ENCODE measurements at places on chromosomes 7 and 10.
A peak's percentile ranks its signal among the peaks of the same experiment; 100 is the strongest.

GRCh38 chr7:74474271-74474865 is 20.7 kb downstream of the GTF2IRD1 start:
- no peak for DNase-seq

GRCh38 chr7:31919678-31920369 is 150.4 kb downstream of the PDE1C start:
- DNase-seq = no peak

DNA sequence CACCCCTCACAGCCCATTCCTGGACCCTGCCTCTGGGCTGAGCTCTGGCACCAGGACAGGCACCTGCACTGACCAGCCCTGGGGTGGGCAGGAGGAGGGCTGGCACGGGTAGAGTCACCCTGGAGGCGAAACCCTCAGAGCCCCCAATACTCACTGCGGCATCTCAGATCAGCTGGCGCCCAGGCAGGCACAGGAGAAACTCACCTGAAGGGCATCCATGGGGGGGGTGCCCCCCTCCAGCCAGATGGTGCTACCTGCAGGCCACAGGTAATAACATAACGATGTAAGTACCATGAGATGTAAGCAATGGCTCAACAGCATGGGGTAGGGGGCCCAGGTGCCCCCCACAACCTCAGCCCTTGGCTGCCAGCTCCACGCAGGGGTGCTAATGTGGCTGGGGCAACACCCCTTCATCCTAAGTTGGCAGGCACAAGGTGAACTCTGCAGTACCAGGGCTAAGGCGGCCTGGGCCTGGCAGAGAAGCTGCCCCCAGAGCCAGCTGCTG is 12.1 kb upstream of the PYROXD2 start:
- DNase-seq = no peak

DNA sequence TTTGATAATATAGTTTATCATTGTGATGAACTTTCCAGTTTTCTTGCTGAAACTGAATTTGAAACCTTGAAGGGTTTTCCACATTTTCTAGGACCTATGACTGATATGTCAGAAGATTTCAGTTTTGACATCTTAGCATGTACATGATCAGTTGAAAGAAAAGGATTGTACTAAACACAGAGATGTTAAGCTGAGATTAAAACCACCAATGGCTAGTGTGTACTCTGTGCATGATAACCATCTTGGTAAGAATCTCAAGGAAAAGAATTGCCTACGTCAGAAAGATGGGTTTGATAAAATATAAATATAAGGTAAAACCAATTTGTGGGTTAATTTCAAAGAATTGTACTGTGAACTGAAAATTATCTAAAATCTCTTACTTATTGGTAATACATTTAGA is 776.4 kb downstream of the GATA3 start:
- DNase-seq = no peak

- no peak for DNase-seq
Measured at GRCh38 chr7:131764143-131764775, 207.8 kb upstream of the PODXL start.

DNA sequence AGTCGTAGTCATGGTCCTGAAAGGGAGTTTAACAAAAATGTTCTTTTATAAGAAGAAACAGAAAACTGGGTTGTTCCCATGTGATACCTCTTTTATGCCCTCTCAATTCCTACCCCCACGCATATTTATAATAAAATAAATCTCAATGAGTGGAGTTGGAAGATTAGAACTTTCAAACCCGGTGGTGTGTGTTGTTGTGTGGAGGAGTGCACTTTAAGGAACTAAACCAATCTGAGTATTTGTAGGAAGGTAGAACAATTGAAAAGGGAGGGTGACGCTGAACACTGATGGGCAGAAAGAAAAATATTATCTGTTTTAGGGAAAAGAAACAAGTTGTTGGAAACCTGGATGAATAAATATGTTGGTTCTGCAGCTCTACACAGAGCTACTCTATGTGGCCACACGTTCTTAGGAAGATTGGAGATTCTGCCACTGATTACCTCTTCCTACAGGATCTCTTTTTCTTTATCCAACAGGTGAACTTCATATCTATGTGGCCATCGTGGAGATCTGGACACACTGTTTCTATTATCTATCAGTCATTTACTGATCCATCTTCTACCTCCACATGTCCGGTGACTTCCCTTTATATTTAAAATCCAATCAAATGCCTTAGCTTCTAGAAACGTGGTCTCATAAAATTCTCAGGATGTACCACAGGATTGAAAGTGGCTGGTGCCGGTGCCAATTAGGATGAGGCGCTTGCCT is 13.1 kb upstream of the GATA3 start:
- no peak for DNase-seq

GRCh38 chr7:25117226-25118047 is 7.6 kb downstream of the CYCS start:
- no peak for DNase-seq

GRCh38 chr10:35872671-35873070 is 230.6 kb upstream of the FZD8 start:
- no peak for DNase-seq

GRCh38 chr7:141884539-141885225 is 31.5 kb upstream of the OR9A4 start:
- DNase-seq = no peak

- DNase-seq = peak; percentile 85
Measured at GRCh38 chr7:135098391-135098790, 49.5 kb upstream of the TMEM140 start.

DNA sequence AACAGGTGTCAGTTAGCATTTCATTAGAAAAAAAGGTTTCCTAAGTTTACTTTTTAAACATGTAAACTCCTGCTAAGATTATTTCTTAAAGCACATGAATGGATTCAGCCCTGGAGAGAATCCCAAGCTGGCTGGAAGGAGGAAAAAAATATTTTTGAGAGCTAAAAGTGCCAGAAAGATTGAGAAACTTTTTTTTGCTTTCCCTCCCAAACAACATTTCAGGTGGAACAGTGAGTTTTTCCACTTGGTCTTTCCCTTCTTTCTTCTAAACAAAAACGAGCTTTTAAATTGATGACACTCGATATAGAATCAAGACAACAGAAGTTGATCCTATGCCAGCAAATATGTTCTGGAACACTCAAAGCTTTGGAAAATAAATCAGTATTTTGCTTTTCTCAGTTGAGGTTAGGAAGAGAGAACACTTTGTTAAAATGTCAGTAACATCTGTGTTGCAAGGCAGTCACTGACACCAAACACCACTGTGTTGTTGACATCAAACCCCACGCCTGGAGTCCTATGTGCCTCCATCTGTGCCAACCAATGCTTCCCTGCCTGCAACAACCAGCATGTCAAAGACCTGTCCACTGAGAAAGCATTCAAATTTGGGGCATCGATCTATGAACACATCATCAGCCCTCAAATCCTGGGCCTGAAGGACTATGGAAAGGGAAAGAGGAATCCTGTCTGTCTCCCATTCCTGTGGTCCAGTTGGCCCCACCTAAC is 22.9 kb upstream of the INSIG1 start:
- no peak for DNase-seq

DNA sequence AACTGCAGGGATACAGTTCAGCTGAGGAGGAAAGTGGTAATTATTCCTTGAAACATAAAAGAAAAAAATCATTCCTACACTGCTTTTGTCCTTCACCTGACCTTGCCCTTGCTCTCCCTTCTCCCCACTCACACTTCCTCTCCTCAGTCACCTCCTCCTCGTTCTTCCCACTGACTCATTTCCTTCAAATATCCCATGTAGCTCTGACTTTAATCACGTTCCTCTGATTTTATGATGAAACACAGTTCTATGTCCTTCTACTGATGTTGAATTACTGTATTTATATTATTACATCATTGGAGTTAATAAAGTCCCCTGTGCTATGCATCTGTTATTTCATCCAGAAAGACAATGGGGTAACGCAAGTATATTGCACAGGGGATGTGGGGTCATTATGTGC is 575.6 kb downstream of the POM121L12 start:
- no peak for DNase-seq

DNA sequence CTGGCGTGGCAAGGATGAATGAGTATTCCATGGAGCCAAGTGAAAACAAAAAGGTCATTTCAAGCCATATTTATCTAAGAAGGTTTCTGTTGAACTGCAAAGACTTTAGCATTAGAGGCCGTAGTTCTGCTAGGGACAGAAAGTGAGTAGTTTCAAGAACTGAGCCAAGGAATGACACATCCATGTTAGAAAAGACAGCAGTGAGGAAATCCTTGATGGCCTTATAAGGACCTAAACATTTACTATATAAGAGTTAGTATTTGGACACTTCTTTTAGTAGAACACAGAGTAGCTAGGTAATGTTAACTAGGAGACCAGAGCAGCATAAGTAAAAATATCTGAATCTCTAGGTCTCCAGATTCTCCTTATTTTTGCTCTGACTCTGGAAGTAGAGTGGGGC is 329.8 kb upstream of the SEMA3D start:
- no peak for DNase-seq

- DNase-seq = no peak
Measured at GRCh38 chr7:149254181-149254858, 7.7 kb upstream of the ZNF783 start.

DNA sequence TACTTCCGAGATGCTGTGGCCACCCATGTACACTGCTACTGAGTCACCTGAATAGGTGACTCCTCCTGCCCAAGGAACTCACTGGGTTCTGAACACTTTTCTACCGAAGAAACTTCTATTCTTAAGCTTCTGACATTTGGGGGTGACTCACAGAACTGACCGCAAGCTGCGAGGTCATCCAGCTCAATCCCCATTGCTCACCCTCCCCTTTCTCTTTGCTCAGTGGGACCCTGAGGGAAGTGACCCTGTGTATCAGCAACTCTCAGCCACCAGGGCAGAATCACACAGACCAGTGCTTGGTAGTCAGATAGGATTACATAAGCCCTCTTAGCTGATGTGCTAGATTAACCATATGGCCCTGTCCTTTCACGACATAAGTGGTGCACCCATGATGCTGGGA is 46.3 kb downstream of the INSYN2A start:
- peak; percentile 57 for DNase-seq

- DNase-seq = no peak
Measured at GRCh38 chr7:158491094-158491493, 96.5 kb downstream of the PTPRN2 start.

- DNase-seq = no peak
Measured at GRCh38 chr10:19970256-19970655, 154.0 kb downstream of the PLXDC2 start.

- no peak for DNase-seq
Measured at GRCh38 chr7:125173571-125173970, 243.9 kb upstream of the POT1 start.

GRCh38 chr7:127718340-127718679 is 66.3 kb downstream of the SND1 start:
- no peak for DNase-seq

- DNase-seq = no peak
Measured at GRCh38 chr10:102003541-102003940, 52.4 kb downstream of the ARMH3 start.

DNA sequence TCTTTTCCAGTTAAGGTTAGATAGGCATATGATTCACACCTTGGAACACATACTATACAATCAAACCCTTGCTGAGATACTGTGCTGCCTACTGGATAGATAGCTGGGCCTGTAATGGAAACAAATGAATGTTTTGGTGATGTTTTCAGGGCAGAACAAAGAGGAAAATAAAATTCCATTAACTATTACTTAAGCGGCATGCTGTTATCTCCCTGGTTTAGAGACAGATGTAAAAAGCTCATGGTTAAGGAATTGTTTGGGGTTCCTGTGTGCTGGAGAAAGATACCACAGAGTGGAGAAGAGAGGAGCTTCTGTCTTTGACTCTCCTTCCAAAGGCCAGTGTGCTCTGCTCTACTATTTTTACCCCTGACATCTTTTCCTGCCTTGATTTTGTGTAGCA is 341.1 kb downstream of the PLXDC2 start:
- DNase-seq = peak; percentile 15

DNA sequence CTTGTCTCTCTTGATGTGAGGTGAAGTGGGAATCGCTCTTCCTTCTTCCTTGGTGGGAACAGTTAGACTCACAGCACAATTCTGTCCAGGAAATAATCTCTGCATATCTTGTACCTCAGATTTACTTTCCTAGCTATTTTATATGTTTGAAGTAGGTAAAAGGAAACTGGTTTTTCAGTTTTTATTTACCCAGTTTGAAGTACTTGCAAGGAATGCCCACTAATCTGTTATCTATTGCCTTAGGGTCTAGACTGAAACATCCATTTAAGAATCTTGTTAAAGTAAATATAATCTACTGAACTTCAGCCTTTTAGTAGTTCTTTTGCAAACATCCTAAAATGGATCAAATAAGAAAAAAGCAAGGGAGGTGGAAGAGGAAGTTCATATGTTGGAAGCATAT is 229.8 kb downstream of the KCND2 start:
- no peak for DNase-seq

DNA sequence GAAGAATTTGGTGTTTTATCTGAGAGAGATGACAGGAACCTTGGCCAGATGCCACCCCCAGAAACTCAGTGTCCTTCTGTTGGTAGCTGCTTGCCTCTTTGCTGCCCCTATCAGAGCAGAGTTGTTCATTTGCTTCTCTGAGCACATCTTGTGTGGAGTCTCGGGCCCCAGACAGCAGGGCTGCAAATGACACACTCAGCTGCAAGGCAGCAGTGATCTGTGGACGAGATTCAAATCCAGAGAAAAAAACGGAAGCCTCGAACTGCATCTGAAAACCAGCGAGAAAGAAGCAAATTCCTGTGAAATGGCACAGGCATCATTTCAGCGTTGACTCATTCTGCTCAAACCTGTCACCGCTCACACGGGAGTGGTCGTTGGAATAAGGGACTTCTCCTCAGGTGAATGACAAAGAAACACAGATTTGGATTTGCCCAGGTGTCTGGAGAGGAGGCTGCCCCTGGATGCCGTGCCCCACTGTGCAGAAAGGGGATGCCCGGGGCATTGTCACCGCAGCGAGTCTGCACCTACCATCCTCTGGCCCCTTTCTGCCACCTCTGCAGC is 144.7 kb downstream of the PFKFB3 start:
- peak; percentile 46 for DNase-seq

DNA sequence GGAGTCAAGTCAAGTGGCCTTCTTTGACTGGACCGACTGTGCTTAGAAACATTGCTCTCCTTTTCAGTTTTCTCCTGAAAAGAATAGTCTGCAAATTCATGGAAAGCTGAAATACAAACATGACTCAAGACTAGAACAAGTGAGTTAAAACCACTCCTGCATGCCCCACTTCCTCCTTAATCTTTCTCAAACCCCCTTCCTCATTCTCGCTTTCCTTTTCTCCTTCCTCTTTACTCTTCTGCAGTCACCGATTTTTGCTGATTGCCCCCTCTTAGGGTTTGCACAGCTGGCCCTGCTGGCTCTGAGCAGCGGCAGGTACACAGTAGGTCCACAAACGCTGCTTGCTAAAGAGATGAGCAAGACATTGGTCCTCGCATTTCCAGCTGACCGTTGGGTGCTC is 34.8 kb upstream of the MKI67 start:
- no peak for DNase-seq

DNA sequence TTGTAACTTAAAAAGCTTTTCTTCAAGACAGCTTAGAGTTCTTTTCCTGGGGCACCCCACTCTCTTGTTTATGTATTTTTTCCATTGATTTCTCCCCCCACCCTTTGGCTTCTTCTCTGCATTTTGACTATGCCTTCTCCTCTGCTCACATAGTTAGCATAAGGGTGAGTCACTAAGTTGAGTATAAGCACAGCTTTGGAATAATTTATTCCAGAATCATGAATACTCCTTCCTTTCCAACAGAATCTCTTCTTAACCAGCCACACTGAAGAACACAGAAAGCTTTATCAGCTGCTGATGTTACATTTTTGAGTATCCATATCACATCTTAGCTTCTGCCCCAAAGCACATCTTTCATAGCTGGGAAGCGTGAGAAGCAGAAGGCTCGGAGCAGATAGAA is 449.5 kb upstream of the MKI67 start:
- no peak for DNase-seq

- DNase-seq = no peak
Measured at GRCh38 chr10:112535531-112535951, 88.5 kb downstream of the VTI1A start.

- DNase-seq = no peak
Measured at GRCh38 chr10:49194212-49194920, 6.2 kb upstream of the TMEM273 start.
